ENCODE measurements at places on chromosomes 5 and 9.

DNA sequence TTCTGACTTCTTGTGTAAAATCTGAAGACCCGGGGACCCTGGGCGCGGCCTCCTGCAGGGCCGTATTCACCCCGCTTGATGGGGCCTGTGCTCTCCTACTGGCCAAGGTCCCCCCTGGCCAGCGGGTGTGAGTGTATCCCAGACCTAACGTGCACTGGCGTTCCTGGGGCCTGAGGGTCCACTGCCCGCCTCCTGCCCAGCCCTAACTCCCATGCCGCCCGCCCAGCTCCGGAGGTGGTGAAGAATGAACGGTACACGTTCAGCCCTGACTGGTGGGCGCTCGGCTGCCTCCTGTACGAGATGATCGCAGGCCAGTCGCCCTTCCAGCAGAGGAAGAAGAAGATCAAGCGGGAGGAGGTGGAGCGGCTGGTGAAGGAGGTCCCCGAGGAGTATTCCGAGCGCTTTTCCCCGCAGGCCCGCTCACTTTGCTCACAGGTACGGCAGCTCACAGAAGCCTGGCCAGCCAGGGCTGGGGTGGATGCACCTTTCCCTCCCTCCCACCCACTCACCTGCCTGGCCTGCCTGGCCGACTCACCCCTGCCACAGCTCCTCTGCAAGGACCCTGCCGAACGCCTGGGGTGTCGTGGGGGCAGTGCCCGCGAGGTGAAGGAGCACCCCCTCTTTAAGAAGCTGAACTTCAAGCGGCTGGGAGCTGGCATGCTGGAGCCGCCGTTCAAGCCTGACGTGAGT is 9.5 kb downstream of the GRK6 start:
- DNase-seq = no peak

GRCh38 chr9:115845648-115846312 is 307.8 kb upstream of the PAPPA start:
- DNase-seq = no peak

- DNase-seq = no peak
These were observed 131.1 kb upstream of the TUT7 start for GRCh38 chr9:86485359-86485758.

DNA sequence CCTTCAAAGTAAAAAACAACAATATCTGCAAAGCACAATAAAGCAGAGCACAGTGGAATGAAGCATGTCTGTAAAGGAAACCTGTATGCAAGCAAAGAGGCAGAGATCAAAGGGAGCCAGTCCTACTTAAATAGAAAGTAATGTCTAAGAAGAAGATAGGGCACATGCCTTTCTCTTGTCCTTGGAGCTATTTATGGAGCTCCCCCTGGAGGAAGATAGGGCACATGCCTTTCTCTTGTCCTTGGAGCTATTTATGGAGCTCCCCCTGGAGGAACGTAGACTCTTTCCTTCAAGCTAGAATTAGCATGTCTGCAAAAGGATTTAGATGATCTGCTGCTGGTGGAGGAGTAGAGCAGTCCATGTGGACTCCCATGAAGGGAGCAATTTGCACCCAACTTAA is 168.1 kb upstream of the RASEF start:
- DNase-seq = no peak

DNA sequence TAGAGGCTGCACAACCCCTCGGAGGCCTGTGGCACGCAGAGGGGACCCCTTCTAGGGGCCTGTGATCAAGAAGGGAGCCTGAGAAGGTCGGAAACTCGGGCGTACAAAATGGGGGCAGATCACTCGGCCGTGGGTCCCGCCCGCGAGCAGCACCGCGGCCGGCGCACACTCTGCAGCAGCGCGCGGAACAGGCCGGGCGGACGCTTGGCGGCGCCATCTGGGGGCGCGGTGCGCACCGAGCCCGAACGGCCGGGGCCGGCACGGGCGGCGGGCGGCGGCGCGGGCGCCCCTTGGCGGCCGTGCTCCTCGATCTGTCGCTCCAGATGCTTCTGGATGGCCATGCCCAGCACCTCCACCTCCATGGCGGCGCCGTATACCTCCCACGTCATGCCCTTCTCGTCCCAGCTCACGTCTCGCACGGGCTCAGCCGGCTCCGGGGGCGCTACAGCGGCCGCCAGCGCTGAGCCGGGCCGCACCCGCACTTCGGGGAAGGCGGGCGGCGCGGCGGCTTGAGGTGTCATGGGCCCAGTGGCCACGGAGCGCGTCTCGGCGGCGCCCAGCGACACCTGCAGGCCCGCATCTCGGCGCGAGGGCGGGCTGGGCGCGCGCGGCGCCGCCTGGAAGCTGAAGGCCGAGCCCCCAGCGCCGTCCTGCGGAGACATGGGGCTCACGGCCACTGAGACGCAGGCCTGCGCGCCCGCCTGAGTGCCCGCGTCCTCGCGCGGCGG is 13.1 kb downstream of the GPRIN1 start:
- peak; percentile 80 for DNase-seq

- DNase-seq = no peak
These were observed 214.2 kb downstream of the PRR16 start for GRCh38 chr5:120678279-120678678.

GRCh38 chr5:73188764-73189531 is 16.0 kb downstream of the TMEM174 start:
- DNase-seq = no peak

DNA sequence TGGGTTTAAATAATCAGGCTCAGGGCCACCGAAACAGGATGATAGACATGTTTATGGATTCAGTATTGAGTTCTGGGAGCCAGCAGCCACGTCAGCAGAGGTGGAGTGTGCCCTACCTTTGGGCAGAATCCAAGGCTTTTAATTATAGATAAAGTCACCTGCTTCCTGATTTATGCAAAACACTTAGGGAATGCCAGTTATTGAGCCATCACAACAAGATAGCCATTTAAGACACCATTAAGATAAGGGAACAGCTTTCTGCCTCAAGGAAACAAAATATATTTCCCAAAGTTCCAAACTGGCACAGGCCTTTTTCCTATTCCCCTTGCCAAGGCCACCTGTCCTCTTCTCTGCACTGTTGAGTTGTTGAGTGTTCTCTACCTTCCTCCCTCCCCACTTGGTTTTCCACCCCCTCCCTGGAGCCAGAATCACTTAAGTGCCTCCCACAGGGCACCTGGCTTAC is 2.4 kb downstream of the CCL28 start:
- DNase-seq = no peak

- DNase-seq = no peak
These were observed 70.8 kb downstream of the MRPL36 start for GRCh38 chr5:1728846-1729245.

GRCh38 chr5:110054240-110054639 is 364.5 kb downstream of the MAN2A1 start:
- peak; percentile 88 for DNase-seq

GRCh38 chr9:3464033-3464638 is 61.7 kb downstream of the RFX3 start:
- DNase-seq = no peak

DNA sequence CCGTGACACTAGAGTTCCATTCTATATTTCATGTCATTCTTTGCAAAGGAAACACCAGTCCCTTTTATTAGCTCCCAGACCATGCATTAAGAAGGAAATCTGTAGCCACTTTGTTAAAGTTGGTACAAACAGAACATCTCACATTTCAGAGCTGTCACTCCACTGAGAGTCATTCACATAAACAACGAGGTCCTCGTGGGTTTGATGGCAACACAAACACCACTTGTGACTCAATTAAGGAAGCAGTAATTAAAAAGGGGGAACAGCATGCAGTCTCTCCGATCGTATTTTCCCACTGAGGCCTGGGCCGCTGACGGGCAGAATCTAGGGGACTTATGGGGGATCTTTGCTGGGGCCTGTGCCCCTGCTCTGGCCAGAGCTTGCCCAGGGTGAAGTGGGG is 94.2 kb upstream of the ZNF618 start:
- DNase-seq = no peak

Measured in CD4-positive, alpha-beta T cell treated with Interferon alpha-2 for 1 hour (primary cell).